Suprapubic skin (tissue), 4 donors: ENCODE measurements at places on chromosomes 6 and 20.

- DNase-seq = no peak
- H3K4me1 ChIP-seq = no peaks in the 10 kb centered on the region
- H3K27ac ChIP-seq = no peak overlapping the region
Measured at GRCh38 chr6:148140772-148141557, 201.7 kb upstream of the SASH1 start.

DNA sequence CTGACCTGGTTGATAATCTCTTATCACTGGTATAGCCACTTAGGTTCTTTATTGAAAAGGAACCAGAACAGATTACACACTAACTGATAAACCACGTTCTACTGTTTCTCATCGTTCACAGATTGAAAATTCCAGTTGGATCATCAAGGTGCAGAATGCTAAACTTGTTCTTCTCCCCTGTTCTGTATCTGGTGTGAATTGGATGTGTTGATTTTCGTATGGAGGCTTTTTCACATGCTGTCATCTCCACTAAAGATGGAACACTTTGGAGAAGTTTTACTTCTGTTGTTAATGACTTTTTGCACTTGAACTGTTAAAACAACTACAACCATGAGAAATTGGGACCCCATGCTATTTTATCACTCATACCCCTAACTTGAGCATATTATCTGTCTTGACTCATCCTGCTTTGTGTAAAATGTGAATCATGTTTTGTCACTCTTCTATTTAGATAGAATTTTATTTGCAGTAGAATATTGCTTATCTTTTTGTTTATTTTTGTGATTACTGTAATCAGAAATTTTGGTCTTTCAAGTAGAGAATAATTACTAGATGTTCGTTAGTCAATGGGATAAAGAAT lies 17.5 kb downstream of the VAPB start:
- no peaks in the 10 kb centered on the region for H3K27me3 ChIP-seq
- H3K27ac ChIP-seq = no peak overlapping the region
- H3K36me3 ChIP-seq = no peaks in the 10 kb centered on the region
- no peak overlapping the region for H3K4me3 ChIP-seq
- peaks cover 51% of the 10 kb centered on the region for H3K4me1 ChIP-seq

DNA sequence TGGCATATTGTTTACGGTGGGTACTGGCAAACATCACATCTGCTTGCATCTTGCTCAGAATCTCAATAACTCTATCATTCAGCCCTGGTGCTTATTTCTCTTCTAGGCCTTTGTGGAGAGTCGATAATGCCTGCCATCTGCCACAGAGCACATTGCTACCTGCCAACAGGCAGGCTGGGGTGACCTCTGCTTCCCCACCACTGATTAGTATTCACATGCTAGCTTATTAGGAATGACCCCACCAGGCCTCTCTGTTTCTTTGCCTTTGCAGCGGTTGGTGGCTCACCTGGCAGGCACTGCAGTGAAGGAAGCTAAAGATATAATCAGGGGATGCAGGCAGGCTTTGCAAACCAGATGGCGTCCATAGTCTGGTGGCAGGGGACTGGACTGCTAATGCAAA lies 154.5 kb downstream of the MMS22L start:
- H3K36me3 ChIP-seq = no peaks in the 10 kb centered on the region
- DNase-seq = no peak
- H3K4me3 ChIP-seq = no peak overlapping the region
- no peaks in the 10 kb centered on the region for H3K27me3 ChIP-seq
- no peak overlapping the region for H3K27ac ChIP-seq

DNA sequence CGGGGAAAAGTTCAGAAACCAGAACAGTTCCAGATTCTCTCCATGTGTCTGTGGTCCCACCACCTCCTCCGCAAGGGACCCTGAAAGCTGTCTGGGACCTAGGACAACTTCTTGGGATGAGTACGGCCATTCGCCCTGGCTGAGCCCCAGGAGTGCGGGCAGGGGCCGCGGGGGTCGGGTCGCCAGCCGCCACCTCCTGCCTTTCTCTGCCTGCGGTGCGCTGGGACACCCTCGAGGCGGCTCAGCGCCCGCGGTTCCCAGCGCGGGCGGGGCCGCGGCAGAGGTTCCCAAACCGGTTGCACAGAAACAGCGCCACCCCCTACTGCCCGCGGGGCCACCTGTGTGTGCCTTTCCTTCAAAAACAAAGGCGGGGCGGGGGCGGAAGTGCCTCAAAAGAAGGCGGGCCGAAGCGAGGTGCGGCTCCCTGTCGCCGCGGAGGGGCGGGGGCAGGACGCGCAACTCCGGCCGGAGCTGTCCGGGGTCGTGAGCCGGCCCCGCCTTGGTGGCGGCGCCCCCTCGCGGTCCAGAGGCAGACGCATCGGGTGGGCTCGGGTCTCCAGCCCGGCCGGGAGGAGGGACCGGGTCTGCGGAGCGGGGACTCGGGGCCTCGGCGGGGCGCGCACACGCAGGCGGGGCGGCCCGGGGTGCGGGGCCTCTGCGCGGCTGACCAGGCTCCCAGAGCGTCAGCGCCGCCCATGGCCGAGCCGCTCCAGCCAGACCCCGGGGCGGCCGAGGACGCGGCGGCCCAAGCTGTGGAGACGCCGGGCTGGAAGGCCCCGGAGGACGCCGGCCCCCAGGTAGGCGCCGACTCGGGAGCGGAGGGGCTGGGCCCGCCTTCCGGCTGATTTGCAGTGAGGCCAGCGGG lies at the start of gene HEBP2:
HEBP2 (plus strand) TSS at position 423 of the 865 bp plus-strand sequence; CDS start at position 696, 273 bp downstream.
- no peaks in the 10 kb centered on the region for H3K27me3 ChIP-seq
- DNase-seq = peak; percentile 97
- H3K4me1 ChIP-seq = peaks cover 19% of the 10 kb centered on the region
- H3K36me3 ChIP-seq = peaks cover 33% of the 10 kb centered on the region

DNA sequence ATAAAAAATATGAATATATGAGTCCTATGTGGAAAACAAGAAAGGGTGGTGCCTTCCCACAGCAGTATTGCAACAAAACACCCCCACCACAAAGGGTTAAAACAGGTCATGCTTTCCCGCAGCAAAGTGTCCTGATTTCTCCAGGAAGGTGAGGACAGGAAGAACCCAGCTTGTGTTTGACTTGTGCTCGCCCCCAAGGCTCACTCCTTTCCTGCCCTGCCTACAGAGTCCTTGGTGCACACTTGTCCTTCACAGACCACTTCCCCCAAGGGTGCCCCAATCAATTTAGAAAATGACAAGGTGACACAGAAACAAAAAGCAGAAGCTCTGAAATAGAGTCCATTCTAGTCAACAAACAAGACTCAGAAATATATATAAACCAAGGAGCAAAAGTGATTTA lies 237.4 kb downstream of the PTPRK start:
- H3K36me3 ChIP-seq = no peaks in the 10 kb centered on the region
- H3K27me3 ChIP-seq = no peaks in the 10 kb centered on the region
- DNase-seq = no peak
- no peak overlapping the region for H3K27ac ChIP-seq
